Activated T-cell treated with anti-CD3 and anti-CD28 coated beads for 1 hour (primary cell): ENCODE measurements at places on chromosomes 11 and 22.
A peak's percentile ranks its signal among the peaks of the same experiment; 100 is the strongest.

- peak; percentile 51 for DNase-seq
Observed at GRCh38 chr22:24429411-24430365, 2.3 kb downstream of the ADORA2A start.

DNA sequence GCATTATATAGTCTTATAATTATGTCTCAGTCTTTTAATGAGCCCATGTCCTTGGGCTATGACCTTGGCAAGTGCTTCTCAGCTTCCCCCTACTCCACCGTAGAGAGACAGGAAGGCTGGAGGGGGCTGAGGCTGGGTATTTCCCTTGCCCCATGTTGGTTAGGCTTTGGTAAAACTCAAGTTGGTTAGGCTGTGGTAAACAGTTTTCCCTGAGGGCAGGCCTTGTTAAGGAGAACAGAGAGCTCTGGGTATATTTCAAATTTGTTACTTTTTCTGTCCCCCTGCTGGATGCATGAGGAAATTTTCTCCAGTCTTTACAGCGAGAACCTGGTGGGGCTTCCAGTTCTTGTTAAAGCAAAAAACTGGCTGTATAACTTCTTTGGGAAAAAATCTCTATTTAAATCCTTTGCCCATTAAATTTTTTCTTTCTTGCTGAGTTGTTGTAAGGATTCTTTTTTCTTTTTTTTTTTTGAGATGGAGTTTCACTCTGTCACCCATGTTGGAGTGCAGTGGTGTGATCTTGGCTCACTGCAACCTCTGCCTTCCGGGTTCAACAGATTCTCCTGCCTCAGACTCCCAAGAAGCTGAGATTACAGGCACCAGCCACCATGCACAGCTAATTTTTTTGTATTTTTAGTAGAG lies 12.2 kb upstream of the DCHS1 start:
- DNase-seq = no peak

DNA sequence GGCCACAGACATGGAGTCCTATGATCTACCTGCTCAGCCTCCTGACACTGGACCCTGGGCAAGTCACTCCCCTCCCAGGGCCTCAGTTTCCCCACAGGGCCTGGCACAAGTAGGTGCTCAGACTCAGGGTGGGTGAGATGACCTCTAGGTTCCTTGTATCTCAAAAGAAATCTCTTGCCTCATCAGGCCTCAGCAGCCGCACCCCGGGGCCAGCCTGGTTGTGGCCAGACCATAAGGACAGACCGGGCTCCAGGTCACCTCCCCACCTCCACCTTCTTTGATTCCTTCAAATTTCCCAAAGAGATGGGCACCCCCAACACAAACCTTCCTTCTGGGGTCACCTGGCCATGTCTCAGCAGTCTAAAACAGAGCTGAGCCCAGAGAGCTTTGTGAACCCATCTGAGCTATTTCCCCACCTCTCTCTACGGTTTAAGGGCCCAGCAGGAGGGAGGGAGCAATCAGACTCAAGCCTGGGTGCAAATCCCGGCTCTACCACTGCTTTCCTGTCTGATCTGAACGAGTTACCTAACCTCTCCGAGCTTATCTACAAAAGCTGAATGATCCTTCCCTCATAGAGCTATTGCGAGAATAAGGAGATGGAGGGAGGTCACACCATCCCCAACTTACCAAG lies 2.5 kb upstream of the APOL4 start:
- no peak for DNase-seq

DNA sequence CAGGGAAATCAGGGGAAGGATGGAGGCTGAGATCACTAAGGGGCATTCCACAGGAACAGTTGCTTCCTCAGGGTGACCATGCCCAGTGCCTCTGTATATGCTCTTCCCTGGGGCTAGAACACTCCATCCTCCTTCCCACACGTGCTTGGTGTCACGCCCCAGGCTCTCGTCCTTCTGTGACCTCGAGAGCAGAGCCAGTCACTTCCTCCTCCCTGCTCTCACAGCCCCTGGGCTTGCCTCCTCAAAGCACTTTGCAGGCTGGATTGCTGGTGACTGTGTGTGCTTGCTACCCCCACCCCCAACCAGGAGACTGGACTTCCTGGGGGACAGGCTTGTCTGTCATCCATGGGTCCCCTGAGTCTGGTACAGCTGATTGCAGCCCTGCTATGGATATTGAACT lies 56.5 kb upstream of the AMPD3 start:
- no peak for DNase-seq

GRCh38 chr11:69654660-69655478 lies 13.9 kb downstream of the CCND1 start:
- DNase-seq = no peak

GRCh38 chr11:5224538-5225479 lies 2.1 kb downstream of the HBB start:
- DNase-seq = no peak

- no peak for DNase-seq
Observed at GRCh38 chr11:67275606-67276409, 9.5 kb downstream of the GRK2 start.

- peak; percentile 36 for DNase-seq
Observed at GRCh38 chr11:2892215-2892966, 6.8 kb upstream of the CDKN1C start.

DNA sequence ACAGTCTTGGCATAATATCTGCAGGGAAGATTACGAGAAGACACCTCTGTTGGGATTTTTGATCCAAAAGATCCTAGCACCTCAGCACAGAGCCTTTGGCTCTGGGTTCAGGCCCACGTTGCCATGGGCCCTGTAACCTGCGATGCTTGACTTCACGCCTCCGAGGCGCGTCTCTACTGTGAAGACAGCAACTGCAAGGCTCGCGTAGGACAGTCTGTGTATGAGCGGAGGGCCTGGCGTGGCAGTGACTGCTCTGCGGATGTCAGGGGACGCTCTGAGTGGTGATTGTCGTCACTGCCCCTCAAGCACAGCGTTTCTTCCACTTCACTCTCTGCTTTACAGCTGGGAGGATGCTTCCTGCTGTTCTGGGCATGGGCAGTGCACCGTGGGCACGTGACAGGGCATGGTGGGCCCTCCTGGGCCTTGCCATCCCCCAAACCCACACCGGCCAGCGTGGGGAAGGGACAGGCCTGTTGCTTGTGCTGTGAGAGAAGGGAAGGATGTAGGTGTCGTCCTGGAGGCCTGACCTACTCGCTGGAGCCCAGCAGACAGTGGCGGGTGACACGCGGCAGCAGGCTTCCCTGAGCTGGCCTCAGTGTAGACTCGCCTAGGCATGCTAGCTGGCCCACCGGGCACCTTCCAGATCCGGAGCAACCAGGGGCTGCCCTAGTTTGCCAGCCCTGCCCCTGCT lies 26.5 kb downstream of the GLB1L2 start:
- DNase-seq = no peak

DNA sequence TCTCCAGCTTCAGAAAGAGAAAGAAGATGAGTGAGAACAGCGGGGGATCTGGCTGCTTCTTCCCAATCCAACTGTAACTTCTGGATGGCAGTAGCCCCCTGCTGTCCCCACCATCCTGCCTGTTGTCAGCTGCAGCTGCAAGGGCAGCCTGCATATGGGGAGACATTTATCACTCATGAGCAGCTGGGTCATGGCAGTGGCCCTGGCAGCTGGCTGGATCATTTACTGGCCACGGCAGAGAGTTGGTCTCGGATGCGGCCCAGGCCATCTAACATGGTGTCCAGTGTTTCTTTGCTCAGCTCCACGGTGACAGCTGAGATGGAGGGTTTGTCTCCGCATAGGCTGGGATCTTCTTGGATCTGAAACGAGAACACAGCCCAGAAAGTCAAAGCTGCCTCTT lies 14.8 kb downstream of the COMMD9 start:
- DNase-seq = no peak

DNA sequence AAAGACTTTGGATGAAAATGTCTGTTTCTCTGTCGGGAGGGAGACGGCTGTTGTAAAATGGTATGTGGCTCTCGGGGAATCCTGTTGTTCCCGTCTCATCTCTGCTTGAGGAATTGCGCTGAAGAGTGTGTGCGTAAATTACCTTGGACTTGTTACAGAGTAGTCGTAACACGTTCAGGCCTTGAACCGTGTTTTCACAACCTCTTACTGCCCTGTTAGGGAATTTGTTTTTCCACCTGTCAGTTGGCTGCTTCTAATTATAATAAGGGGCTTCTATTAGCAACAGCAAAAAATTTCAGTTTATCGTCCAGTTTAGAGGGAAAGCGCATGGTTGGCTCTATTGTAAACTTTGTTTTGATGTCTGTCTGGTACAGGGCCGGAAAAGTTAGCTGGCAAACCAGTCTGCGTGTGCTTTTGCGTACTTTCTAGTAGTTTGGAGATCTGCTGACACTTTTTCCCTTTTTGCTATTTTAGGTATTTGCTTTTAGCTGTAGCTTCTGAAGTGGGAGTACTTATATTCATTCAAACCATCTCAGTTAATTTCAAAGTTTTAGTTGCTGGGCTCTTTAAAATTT lies 1.5 kb downstream of the HIPK3 start:
- DNase-seq = no peak

DNA sequence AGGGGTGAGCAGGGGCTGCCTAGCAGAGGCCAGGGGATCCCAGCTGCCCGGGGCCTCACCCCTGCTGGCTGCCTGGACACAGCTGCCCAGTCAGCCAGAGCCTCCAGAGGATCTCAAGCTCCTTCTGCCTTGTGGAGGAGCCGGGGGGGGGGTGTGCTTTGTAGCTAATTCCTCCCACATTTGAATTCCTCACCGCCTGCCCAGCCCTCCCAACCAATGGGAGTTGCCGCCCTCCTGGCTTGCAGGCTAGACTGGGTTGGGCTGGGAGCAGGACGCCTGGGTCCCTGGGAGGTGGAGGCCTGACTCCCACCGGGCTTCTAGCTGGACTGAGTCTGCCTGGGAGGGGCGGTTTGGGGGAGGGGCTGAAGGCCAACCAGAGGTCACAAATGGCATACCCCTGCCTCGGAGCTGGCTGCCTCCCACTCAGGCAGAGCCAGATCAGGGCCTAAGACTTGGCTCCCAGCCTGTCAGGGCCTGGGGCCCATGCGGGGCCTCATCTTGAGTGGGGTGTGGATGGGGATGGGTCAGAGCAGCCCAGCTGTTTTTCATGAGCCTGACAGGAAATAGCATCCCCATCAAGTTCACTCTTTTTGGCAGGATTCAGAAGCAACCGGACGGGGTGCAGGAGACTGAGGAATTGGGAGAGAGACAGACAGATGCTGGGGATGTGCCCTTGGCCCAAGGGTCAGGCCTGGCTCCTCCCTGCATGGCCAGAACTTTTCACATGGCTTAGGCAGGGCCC lies 29.2 kb upstream of the PDE2A start:
- DNase-seq = no peak

GRCh38 chr11:64409707-64410403 lies 50.9 kb downstream of the RPS6KA4 start:
- no peak for DNase-seq

DNA sequence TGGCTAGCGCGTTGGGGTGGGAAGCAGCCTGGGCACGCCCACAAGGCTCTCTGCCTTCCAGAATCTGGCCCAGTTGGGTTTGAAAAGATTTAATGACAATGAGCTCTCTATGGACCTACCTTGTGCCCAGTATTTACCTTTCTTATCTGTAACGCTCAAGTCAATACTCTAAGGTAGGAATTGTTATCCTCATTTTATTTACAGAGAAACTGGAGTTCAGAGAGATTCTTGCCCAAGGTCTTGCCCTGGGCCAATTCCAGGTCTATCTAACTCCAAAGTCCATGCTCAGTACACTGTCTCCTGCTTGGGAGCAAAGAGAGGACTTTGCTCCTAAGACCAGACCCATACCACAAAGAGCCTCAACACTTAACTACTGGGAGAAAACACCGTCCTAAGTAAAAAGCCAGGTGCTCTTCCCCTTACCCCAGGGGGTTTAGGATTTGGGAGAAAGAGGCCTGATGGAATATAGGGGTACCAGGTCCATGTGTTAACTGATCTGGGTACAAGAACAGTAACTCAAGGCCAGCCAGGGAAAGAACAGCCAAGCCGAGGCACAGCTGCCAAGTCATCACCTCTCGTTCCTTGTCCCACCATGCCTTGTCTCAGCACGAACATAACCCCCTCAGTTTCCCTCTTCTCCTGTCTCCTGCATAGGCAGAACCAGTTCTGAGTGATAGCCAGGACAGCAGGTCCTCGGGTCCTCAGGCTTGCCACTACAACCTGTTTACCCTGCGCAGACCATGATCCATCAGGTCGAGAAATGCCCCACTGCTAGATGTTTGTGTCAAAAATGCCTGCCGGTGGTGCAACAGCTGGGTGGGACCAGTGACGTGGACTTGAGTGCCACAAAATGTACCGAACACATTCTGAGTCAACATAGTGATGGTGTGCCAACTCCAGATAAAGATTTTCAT lies 14.6 kb downstream of the APOA4 start:
- no peak for DNase-seq

GRCh38 chr22:20031732-20032406 lies 11.0 kb downstream of the TANGO2 start:
- peak; percentile 14 for DNase-seq

- no peak for DNase-seq
Observed at GRCh38 chr11:2691991-2692875, 7.6 kb downstream of the KCNQ1OT1 start.

DNA sequence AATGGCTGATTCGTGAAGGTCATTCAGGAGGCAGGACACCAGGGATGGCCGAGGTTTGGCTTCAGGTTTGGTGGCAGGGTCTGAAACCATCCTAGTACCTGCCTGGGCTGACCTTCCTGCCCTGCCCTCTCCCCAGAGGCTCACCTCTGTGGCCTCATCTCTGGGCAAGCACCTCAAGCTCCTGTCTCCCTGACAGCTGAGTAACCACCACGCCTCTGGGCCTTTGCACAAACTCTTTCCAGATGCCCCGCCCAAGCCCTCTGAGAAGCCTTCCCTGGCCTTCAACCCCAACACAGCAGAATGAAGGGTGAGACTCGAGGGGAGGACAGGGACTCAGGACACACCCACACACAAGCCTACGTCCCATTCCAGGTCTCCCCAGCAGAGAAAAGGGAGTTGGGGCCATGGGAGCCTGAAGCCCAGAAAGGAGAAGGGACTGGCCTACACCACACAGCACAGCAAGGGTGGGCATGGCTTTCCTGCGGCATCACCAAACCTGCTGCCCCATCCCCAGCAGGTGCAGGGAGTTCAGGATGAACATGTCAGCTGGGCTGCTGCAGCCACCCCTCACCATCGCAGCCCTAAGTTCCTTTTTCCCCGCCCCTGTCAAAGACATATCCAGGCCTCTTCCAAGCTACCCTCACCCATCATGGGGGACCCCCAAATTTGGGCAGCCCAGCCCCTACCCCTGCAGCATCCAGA lies 2.4 kb downstream of the SHISA8 start:
- no peak for DNase-seq

DNA sequence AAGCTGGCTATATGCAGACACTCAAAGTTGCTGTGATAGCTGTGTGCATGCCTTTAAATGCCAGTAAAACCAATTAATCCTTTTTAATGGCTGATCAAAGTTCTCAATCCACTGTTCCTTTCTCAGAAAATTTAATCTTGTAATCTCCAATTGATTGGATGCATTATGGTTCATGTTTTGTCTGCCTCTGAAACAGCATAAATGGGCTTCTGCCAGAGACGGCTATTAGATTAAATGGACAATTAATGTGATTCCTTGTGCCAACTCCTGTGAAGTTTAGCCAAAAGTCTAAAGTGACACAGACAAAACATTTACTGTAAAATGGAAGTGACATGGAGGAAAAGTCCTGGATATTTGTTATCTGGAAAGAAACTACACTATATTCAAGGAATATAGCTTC lies 952.5 kb upstream of the FAT3 start:
- no peak for DNase-seq

GRCh38 chr22:46913351-46913750 lies 150.9 kb downstream of the TBC1D22A start:
- no peak for DNase-seq

- DNase-seq = no peak
Observed at GRCh38 chr11:101090679-101091270, 38.8 kb downstream of the PGR start.

GRCh38 chr11:85826116-85826855 lies 15.3 kb upstream of the SYTL2 start:
- no peak for DNase-seq
